ENCODE measurements at places on chromosomes 13 and 19.

GRCh38 chr13:66154976-66155375 is 1075.2 kb downstream of the PCDH9 start:
- peak; percentile 11 for DNase-seq

GRCh38 chr19:11137542-11138384 is 17.8 kb downstream of the SPC24 start:
- peak; percentile 89 for DNase-seq

- no peak for DNase-seq
Measured at GRCh38 chr13:67070306-67070705, 159.8 kb downstream of the PCDH9 start.

DNA sequence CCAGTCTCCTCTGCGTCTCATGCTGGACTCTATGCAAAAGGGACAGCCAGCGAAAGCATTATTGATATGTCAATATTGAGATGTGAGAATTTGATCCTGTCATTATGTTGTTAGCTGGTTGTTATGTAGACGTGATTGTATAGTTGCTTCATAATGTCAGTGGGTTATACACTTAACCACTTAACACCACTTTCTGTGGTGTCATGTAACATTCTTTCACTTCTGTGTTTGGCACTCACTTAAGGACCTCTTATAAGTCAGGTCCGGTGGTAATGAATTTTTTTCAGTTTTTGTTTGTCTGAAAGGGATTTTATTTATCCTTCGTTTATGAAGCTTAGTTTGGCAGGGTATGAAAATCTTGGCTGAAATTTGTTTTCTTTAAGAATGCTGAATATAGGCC is 7.1 kb upstream of the SIGLEC7 start:
- no peak for DNase-seq

DNA sequence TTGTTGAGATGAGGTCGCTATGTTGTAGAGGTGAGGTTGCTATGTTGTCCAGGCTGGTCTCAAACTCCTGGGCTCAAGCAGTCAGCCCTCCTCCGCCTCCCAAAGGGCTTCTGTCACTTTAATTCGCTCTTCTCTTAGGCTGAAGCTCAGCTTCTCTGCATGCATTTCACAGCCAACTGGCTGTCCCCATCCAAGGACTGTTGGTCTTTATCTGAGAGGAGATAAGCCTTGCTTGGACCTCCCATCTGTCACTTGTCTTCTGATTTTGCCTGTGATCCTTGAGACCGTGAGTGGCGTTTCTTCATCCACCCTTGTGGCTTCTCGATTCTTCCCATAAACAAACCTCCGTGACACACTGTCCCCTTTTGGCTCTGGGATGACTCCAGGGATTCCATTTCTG is 24.4 kb downstream of the CERS1 start:
- no peak for DNase-seq

GRCh38 chr19:472005-472858 is 11.4 kb upstream of the SHC2 start:
- no peak for DNase-seq

- DNase-seq = no peak
Measured at GRCh38 chr13:50229960-50230661, 214.9 kb downstream of the KCNRG start.

DNA sequence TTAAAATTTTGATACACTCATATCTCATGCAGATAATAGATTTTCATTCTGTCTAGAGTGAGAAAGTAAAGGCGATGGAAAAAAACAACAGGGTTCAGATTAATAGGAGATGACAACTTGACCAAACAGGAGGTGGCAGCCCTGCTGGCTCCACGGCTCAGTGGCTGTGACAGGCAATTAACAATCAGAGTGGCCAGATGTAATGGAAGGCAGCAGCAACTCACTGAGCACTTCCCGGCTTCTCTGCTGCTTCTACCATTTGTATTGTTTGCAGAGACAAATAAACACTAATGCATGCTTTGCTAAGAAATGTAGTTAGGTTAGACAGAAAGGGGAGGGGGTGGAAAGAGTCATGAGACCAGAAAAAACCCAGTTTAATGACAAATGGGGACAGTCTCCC is 473.0 kb upstream of the SLC10A2 start:
- no peak for DNase-seq

GRCh38 chr19:36255316-36255715 is 40.4 kb downstream of the ZNF146 start:
- no peak for DNase-seq

DNA sequence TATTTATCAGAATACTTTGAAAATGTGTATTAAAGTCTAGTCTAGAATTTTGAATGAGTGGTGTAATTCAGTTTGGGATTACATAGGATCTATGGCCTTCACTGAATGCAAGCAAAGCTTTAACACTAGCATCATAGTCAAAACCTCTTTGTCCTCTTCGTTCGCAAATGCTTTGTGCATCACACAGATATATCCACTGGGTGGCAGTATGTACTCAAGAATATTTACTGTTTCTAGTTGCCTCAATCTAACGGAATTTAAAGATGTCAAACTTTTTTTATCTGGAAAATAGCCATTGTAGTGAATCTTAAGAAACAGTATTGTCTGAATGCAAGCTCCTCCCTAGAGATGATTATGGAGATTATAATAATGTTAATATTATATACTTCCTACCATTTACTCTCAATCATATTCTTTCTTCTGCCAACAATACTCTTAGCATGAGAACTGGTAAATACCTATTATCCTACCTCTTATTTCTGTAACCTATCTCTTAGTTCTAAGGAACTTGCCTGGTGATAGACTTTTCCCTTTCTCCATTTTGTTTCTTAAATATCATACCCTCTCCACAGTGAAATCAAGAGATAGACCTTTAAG is 25.8 kb downstream of the LACC1 start:
- peak; percentile 18 for DNase-seq

DNA sequence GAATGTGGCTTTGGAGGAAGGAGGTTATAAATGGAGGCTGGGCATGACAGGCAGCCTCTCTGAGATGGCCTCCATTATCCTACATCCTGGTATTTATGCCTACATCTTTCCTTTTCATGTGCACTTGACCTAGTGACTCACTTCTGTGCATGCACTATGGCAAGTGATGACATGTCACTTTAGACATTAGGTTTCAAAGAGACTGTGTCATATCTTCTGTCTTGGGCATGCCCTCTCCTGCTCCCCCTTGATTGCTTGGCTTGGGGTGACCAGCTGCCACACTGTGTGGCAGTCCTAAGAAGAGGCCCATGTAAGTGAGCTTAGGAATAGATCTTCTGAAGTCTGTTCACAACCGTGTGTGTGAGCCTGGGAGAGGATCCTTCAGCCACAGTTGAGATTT is 472.8 kb downstream of the FGF9 start:
- no peak for DNase-seq

DNA sequence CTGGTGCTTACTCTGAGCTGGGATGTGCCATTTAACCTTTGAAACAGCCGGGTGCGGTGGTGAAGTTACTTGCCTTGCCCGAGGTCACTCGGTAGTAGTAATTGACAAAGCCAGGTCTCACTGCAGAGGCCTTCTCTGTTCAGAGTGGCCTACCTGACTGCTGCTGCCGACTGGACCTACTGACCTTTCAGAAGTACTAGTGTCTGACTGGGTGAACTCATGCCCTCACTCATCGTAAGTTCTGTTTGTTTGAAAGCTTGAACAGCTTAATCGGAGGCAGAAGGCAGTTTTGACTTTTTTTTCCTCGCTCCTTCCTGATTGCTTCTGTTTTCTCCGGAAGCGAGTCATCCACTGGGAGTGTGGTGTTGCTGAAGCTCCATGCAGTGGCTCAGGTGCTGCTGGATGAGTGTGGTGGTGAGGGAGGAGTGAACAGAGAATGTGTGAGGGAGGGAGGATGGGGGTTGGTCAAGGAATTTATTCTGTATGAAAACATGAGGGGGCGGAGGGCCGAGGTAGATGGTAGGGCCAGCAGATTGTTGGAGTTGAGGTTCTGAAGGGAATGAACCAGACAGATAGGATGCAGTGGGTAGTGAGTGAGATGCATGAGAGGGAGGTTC is 2.7 kb downstream of the SPINT2 start:
- no peak for DNase-seq

DNA sequence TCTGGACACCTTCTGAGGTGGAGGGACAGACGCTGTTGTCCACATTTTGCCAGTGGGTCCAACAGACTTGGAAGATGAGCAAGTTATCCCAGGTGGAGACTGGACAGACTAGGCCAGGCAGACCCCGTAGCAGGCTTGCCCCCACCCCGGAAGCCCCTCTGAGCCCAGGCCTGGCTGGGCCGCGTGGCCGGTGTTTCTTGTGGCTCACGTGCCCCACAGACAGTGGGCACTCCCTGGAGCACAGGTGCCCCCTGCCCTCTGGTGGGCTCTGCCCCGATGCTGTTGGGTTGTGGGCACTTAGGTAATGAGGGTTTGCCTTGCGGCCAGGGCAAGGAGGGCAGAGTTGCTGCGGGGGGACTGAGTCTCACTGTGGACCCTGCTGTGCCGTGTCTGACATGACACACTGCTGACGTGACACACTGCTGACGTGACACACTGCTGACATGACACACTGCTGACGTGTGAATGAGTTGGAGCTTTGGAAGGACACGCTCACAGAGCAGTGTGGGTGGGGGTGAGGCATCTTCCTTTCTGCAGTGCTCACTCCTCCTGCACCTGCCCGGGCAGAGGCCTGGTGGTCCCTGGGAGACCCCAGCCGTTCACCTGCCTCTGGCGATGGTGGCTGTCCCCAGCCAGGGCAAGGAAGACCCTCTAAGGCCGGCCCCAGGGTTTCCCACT is 25.1 kb downstream of the DOT1L start:
- DNase-seq = no peak

GRCh38 chr19:41001243-41001971 is 10.3 kb downstream of the CYP2B6 start:
- no peak for DNase-seq

DNA sequence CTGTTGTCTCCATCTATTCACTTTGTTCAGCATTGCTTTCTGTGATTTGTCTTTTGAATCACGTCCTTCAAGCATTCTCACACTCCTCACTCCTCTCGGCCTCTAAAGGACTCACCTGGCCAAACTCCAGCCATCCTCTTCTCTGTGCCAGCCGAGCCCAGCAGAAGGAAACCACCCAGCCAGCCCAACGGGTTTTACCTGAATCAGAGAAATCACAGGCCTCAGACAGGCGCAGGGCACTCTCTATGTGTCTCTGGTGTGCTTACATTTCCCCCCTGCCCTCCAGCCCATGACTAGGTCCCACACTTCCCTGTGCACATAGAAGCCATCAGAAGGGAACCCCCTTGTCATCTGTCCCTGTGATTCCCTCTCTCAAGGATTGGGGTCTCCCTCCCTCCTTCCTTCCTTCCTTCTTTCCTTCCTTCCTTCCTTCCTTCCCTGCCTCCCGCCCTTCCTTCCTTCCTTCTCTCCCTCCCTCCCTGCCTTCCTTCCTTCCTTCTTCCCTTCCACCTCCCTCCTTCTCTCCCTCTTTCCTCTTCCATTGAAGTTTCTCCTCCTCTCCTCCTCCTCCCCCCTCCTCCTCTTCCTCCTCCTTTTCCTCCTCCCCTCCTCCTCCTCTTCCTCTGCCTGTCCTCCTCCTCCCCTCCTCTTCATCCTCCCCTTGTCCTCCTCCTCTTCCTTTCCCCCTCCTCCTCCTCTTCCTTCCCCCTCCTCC is 8.8 kb upstream of the ZNF541 start:
- DNase-seq = no peak

DNA sequence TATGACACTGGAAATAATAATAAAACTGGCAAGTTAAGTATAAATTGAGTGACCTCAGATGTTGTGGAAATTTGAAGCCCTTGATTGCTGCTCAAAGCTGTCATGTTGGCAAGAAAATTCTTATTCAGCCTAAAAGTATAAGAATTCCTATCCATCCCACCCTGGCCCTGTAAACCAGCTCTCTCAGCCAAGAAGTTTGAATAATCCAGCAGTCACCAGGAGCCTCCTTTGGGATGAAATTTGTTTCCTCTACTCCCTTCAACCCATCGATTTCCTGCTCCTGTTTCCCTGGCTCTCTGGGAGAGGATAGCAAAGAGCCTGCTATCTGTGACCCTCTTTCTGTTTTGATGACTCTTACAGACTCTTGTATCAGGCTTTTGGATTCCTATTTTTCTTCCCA is 169.3 kb downstream of the LHFPL6 start:
- no peak for DNase-seq

DNA sequence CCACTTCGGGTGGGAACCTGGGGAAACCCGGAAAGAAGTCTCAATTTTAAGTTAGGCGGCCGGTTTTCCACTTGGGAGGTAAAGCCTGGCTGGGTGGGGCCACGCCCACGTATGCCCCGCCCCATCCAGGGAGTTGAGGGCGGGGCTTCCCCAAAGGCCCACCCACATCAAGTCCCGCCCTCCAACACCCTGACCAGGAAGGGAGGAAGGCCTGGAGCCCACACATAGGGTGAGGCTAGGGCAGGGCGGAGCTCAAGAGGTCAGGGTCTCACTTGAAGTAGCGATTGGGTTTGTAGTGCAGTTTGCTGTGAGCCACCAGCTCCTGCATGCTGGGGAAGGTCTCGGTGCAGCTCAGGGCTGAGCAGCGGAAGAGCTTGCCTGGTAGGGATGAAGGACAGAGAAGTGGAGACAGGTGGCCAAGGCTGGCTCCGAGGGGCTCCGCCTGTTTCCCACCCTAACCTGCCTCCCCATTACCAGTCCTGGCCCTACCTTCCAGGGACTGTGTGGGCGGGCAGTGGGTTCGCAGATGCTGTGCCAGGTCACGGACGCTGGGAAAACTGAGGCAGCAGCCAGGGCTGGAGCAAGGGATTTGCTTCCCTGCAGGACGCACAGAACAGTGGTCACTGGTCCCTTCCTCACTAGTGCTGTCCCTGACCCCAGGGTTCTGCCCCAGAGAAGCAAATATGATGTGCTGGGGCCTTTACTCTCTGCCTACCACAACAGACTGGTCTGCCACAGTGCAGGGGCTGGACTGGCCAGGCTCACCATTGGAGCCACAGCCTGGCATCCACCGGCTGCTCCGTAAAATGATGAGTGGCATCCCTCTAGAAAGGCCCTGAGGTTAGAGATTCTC is 1.6 kb downstream of the ZNF414 start:
- no peak for DNase-seq

DNA sequence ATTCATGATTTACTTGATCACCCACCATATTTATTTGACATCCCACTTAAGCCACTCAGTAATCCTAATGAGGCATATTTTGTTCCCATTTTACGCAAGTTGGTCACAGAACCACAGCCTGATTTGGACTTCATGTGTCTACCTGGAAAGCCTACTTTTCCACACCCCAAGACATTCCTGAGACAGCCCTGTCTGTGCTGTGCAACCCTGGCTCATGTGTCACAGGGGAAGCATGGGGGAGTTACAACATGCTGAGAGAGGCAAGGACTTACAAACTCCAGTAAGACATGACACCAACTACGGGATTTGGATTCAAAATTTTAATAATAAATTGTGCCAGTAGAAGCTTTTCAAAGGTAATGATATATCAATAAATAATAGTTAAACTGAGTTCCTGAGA is 70.2 kb upstream of the XPO4 start:
- DNase-seq = no peak

GRCh38 chr13:111399334-111399733 is 78.9 kb downstream of the TEX29 start:
- no peak for DNase-seq

GRCh38 chr13:75705395-75705794 is 69.3 kb downstream of the LMO7 start:
- peak; percentile 55 for DNase-seq

Measured in HS-5 (cell line).